ENCODE measurements at places on chromosomes 12 and 14.

- no peak for DNase-seq
Observed at GRCh38 chr14:63155511-63156185, 48.6 kb upstream of the RHOJ start.

DNA sequence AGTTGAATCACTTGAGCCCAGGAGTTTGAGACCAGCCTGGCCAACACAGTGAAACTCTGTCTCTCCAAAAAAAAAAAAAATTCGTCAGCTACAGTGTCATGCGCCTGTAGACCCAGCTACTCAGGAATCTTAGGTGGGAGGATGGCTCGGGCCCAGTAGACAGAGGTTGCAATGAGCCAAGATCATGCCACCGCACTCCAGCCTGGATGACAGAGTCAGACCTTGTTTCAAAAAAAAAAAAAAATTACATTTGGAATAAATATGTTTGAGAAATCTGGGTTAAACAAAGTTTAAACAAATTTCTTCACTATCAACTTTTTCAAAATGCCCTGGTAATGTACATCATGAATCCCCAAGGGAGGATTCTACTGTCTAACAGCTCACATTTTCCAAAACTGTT, 187.0 kb upstream of the RASSF8 start:
- no peak for DNase-seq

GRCh38 chr14:86938320-86938719, 1054.7 kb downstream of the GALC start:
- DNase-seq: no peak

DNA sequence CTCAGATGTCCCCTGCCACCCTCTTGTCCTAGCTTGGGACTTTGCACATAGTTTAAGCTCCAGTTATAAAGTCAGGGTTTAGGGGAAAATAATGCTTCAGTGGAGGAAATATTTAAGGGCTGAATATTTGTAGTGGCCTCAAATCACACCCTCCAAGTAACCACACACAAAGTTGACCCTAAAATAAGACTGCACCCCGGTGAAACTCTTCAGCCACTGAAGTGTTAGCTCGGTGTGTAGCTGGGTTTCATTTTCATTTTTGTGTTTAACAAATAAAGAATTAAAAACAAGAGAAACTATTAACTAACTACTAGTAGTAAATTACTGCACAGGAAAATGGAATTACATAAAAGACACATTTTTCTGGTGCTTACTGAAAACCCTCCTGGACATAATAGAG, 14.8 kb upstream of the BCL11B start:
- DNase-seq: no peak

GRCh38 chr12:24582954-24583601, 365.8 kb downstream of the BCAT1 start:
- DNase-seq: no peak

DNA sequence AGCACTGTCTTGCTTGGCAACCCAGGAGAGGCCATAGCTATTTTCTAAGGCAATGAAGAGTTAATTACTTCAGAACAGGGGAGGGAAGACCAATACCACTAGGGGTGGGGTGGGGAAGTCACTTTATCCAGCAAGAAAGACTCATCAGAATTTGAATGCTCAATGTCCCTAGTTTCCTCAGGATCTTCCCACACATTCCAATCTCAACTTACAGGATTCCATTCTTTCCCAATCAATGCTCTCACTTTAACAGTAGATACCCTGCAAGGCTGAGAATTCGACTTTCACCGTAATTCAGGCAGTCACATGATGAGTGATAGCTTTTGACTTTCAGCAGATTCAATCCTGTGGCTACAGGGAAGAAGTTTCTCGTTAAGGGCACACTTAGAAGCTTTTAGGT, 526.6 kb upstream of the SEL1L start:
- no peak for DNase-seq

DNA sequence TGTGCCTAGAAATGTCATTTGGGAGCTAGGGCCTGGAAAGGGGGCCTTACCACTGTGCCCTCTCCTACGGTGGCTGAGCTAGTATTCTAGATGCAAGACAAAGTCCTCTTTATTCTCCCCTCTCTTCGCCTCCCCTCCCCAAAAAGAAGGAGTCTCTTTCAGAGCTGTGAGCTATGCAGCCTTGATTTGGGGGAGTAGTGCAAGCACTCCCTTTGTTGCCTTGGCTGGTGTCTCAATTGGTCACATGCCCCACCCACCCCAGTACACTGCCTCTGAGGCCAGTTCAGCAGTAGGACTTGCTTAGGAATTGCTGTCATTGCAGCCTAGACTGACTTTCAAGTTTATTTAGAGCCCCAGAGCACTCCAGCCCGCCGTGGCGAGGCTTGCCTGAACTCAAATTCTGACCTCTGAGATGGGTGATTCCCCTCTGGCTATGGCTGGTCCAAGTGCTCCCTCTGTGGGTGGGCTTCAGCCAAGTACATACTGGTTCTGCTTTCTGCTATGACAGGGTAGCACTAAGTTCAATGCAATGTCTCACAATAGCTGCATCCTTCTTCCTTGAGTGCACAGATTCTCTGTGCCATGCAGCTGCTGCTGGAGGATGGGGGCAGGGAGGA, 37.0 kb upstream of the FBXO33 start:
- no peak for DNase-seq

- DNase-seq: no peak
Observed at GRCh38 chr12:98185606-98186005, 329.8 kb upstream of the TMPO start.

GRCh38 chr14:74891870-74892269, 10.2 kb downstream of the DLST start:
- no peak for DNase-seq
